ENCODE measurements at places on chromosomes 2 and 18.

DNA sequence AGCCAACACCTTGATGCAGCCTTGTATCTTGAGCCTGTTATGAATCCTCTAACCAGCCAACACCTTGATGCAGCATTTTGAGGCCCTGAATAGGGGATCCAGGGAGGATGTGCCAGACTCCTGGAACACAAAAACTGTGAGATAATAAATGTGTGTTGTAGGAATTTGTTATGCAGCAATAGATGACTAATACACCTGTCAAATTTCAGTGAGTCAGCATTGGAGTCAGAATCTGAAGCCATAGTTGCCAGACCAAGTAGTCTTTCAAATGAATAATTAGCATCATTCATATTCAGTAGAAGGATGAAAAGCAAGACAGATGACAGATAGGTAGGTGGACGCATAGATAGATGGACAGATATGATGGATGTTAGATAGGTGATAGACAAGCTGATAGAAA, 942.5 kb upstream of the SLC39A10 start:
- DNase-seq, result no peak

GRCh38 chr2:186299610-186300009, 186.4 kb upstream of the ZC3H15 start:
- DNase-seq, result no peak

DNA sequence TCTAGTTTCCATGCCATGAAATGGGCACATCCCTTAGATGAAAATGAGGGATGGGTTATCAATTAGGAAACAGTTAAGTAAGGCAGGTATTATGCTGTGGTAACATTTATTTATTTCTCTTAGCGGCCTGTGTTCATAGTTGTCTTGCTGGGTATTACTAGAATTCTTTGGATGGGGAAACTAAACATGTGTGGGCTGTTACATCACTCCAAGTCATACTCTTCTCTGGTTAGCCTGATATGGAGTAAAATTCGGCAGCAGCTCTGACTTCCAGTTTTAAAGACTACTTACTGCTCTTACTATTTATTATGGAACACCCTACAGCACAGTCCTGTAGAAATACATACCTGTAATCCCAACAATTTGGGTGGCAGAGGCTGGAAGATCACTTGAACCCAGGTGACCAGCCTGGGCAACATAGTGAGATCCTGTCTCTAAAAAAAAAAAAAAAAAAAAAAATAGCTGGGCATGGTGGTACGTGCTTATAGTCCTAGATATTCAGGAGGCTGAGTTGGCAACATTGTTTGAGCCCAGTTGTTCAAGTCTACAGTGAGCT, 33.1 kb upstream of the RASGRP3 start:
- no peak for DNase-seq

DNA sequence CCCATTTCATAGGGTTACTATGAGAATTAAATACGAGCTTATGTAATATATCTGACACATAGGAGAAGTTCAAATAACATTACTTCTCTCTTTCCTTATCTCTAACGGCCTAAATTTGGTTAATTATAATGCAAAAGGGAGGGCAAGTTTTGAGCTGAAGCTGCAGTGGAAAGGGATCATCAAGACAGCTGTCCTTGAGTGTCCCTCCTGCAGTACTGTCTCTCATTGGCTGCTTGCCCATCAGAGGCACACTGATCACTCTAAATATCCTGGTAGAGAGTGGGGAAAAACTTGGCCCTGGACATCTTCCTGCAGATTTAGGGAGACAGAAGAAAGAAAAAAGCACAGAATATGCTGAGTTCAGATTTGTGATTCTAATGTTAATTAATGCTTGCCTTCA, 186.0 kb downstream of the CAMKMT start:
- DNase-seq, result no peak

GRCh38 chr2:127293386-127293747, 577 bp downstream of the ERCC3 start:
- DNase-seq, result no peak

DNA sequence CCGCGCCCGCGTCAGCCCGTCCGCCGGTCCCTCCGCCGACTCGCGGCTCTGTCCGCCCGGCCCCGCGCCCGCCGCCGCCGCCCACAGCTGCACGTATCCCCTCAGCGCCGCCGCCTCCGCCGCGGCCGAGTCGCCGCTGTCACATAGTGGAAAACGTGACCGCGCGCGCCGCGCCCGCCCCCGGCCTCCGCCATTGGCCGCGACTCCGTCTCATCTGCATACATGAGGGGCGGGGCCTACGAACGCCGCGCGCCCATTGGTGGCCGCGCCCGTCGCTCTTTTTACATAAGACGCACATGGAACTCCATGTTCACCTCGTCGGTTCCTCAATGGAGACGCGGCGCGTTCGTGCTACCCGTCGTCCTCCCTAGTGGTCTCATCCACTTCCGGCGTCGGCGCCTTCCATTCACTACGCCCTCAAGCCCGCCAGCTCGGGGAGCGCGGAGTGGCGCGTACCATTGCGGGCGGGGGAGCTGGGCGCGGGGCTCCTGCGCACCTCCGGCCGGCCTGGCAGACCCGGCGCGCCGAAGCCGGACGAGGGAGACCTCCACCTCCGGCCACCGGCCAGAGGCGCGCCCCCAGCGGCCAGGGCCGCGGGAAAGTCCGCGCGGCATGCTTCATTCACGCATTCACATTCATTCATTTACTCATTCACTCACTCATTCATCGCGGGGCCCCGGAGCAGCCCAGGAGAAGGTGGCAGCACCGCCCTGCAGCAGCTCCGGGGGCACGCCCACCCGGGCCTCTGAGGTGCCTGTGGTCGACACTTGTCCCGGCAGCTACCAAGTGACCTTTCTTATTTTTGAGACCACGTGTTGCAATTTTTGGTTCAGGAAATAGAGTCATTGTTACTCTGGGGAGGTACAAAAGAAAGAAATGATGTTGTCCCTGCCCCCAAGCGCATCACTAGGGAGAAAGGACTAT, 502 bp upstream of the PER2 start:
- DNase-seq, result peak; percentile 99

- no peak for DNase-seq
Measured at GRCh38 chr18:11004294-11004693, 145.1 kb downstream of the PIEZO2 start.

- DNase-seq, result no peak
Measured at GRCh38 chr18:69936191-69936558, 11.5 kb downstream of the CD226 start.

- no peak for DNase-seq
Measured at GRCh38 chr2:202771741-202772460, 99.7 kb downstream of the ICA1L start.

DNA sequence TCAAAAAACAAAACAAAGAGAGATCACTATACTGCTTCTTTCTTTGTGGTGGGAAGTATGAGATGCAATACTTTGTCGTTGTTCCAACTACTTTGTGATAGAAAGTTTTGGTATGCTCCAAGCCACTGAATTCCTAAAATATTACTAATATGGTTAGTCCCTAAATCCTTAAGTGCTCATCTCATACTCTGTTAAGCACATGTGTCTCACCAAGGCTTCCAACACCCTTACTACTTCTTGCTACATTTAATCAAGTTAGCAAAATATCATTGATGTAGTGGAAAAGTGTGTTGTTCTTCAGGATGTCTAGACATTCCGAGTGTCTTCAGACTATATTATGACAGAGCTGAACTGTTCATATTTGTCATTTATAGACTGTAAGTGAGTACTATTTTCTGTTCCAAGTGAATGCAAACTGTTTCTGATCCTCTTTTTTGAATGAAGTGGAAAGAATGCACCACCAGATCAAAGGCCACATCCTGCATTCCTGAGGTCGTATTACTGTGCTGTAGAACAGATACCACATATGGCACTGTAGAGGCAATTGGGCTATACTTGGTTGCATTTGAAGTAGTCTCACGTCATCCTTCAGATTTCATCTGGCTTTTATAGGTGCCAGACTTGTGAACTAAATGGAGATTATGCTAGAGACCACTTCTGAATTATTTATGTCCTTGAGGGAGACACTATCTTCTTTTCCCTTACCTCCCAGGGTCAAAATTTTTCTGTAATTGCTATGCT, 298.4 kb upstream of the ZNF521 start:
- DNase-seq, result no peak

DNA sequence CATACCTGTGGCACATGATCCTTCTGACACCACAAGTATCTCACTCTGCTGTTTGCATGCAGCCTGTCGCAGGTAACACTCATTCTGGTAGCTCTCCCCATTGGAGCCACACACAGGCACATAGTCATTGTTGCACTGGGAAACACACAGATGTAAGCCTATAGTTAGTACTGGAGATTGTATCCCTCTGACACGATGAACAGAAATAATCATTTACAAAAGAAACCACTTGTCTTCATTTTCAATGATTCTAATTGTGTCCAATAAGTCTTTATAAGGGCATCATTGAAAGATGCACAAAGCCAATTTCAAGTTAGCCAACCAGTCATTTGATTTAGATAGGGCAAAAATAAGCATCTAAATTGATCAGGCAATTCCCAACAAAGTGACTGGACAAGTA, 10.4 kb downstream of the TMEFF2 start:
- DNase-seq, result no peak

DNA sequence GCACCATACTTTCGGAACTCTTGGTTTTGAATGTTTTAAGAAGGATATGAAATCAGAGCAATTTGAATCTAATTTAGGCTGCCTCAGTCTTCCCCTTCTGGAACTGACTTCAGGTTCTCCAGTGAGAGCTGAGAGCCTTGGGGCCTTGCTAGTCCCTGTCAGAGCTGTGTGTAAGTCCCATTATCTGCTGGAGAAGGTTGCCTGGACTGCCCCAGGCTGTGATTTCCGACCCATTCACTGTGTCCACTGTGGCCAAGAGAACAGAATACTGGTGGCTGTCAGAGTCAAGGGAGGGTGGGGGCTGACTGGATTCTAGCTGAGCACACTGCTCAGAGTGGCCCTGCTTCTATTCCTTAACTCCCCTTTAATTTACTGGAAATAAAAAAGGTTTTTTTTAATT, 278.0 kb downstream of the KCNS3 start:
- no peak for DNase-seq

DNA sequence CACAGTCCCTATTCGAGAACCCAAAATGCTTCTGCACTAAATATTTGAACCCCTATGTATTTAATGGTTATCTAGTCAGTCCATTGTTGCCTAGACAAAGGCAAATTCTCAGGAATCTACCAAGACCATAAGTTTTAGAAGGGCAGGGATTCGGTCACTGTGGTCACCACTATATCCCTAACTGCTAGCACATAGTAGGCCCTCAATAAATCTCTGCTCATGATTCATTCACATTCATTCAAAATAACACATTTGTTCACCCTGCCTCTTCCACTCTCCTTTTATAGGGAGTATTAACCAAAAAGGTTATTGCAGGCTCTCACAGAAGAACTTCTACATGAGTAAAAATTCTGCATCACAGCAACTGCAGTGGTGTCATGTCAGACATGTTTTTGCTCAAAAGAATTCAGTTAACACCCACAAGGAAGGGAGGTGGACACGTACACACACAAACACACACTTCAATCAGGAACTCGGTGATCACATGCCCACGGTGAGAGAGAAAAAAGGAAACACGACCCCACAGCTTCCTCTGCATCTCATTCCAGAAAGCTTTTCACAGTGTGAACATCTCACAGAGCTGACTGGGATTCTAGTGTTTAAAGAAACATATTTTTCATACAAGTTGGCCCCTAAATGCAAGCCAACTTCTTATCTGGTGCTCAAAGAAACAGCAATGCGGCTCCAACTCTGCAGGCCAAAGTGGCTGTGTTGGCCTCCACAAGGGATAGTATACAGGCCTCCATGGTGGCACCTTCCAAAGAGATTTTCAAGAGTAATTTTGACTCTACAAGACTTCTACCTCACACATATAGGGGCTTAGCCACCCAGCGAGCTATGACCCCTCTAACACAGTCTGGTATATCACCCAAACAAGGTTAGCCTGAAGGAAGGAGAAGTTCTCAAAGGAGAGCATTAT, 98.0 kb downstream of the ANKRD44 start:
- DNase-seq, result no peak

GRCh38 chr18:50917021-50917420, 38.1 kb downstream of the ME2 start:
- DNase-seq, result no peak

GRCh38 chr18:2451556-2451955, 119.7 kb downstream of the METTL4 start:
- no peak for DNase-seq

- DNase-seq, result no peak
Measured at GRCh38 chr2:40004336-40004735, 225.3 kb upstream of the THUMPD2 start.

DNA sequence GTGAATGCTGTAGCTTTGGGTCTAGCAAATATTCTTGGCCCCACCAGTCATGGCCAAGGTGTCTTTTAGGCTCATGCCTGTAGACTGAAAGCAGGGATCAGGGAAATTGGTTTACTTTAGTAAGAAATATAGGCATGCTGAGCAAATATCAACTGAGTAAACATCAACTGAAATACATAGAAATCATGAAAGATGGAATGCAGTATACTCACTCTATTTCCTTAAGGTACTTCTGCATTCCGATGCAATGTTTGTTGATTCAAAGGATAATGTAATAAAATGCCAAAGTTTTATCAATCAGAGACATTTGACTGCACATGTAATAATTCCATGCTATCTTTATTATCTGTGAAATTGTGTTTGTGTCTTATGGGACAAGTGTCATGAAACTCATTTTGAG, 19.6 kb upstream of the IL1R1 start:
- DNase-seq, result no peak

DNA sequence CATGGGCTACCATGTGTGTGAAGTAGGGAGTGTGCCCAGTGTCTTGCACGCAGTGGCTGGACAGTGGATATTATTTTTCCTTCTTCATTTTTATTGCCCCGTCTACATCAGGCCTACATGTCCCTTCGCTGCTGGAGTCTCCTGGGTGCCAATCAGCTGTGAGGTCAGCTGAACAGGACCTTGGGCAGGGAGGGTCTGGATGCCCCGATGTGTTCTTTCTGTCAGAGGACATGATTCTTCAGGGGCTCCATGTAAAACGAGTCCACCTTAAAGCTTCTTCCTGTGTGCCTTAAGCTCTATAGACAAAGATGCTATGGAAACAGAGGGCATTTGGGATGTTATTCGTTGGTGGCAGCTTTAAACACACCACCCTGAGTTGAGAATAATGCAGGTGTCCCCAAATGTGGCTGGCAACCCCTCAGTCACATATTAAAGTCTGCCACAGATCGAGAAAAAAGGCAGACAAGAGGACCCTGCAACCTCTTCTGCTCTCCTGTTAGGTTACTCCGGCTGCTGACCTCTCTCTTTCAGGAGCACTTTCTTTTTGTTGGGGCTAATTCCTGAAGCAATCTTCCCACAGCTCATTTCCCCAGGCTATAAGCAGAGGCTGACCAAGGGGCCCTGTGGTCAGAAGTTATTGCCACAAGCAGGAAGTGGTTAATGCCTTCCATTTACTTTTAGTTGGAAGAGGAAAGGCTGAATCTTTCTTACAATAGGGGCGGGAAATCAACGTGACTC, 20.0 kb downstream of the GREB1 start:
- DNase-seq, result no peak

DNA sequence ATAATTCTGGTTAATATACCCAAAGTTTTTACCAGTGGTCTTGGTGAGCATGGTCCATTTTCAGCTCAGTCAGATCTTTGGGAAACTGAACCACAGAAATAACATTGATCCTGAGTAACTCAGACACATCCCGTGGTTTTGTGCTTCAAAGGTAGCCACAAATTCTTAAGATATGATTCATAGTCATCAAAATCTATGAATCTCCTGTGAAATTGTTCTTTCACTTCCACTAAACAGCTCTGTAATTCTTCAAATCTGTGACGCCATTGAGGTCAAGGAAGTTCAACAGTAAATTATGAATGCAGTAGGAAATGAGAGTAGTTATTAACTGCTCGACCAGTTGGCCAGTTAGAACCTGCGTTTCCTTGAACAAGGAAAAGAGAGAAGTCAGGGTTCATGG, 147.3 kb downstream of the IRS1 start:
- no peak for DNase-seq

All from activated CD8-positive, alpha-beta memory T cell treated with anti-CD3 and anti-CD28 coated beads for 24 hours (primary cell).